ENCODE measurements at places on chromosomes 5 and 9.

DNA sequence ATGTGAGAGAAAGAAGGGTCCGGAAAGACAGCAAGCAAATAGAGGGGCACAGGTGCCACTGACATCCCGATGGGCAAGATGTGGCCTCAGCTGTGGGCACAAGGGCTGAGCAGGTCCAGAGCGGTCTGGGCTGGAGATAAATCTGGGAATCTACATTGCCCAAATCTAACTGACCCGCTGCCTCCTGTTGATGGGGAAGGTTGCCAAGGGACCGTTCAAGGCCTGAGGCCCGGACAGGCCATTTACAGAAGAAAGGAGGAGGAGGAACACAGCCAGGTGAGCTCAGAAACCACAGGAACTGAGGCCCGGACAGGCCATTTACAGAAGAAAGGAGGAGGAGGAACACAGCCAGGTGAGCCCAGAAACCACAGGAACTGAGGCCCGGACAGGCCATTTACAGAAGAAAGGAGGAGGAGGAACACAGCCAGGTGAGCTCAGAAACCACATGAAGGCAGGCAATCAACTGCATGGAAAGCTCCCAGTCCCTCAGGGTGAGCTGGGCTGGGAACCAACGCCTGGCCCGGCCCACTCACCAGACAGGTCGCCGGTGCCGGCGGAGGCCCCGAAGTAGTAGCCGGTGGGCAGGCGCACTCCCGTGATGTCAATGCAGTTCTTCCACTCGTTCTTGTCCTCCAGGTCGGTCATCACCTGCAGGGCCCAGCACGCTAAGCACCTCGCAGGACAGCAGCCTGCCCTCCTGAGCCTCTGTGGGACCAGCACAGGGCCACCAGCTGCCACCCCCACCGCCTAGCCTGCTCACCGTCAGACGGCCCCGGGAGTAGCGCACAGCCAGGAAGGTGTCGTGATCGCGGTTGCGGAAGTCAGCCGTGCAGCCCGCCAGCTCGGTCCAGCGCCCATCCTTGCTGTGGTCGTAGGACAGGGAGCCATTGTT, 14.6 kb downstream of the LMAN2 start:
- no peak for DNase-seq

DNA sequence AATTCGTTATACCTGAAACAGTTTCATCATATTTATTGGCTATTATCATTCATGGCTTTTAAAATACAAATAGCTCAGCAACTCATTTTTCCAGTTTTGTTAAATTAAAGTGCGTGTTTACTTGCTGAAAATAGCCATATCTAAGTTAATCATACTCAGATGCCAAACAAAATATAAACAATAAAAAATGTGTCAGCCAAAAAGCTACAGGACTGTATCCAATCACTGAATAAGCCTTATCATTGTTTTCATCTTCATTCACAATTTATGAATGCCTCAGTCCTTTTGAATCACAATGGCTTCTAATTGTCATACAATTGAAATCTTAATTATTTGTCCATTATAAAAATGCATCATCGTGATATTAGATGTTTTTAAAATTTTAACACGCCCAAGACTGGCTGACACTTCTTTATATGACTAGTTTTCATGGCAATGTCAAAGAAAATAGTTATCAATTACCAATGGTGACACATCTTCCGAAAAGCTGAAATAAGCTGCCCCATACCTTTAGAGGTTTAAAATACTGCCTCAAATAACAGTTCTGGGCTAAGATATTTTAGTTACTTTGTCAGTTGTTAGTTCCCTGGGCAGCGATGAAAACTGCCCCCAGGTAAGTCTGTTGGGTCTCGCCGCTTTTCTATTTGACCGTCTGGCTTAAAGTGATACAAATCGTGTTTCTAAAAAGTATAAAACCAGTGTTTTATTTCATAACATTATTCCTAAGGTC, 1.8 kb downstream of the NFIB start:
- no peak for DNase-seq

DNA sequence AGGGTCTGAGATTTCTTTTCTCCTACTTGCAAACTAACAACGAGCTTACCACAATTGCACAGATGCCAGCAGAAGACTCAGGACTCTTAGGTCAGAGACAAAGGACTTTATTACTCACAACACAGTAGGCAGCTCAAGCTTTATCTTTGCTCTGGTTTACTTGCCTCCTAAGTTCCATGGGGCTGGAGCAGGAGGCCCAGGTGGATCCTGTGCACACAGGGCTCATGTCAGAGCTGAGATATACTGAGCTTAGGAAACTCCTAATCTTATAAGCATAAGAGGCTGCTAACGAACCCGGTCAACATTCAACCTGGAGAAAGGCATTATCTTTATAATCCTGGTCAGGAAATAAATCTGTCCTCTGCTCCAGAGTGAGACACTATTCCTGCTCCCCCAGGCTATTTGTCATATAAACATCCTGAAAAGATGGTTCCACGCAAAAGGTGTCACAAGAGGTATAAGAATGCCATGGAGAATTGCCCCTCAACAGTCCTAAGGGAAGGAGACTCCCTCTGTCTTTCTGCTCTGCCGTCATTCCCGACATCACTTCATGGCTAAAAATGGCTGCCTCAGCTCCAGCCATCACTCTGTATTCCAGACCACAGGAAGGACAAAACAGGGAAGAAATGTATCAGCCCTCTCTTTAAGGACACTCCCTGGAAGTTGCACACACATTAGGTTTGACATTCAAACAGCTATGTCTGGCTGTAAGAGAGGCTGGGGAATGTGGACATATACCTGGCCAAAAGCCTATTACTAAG, 16.2 kb downstream of the DUSP1 start:
- no peak for DNase-seq

- no peak for DNase-seq
These were observed 13.7 kb downstream of the DOCK2 start for GRCh38 chr5:169650701-169651331.

GRCh38 chr9:113707953-113708695, 168.0 kb upstream of the ZNF618 start:
- no peak for DNase-seq

DNA sequence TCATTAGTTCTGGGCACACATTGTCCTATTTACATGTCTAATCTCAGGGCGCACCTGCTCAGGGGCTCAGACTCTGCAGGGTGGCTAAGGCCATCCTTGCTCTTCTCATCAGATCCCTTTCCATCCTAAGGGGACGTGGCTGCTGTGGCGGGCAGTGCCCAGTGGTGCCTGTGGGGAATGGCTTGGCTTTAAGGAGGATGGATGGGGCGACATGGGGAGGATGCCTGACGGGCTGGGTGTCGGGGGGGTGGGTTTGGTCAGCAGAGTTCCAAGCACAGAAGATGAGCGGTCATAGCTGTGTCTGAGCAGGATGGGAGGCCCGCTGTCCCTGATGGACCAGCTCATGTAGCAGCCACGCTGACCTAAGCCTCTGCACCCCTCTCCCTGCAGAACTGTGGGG, 40.9 kb upstream of the SUSD3 start:
- no peak for DNase-seq

Data from NCI-H1417 treated with DMSO at 0.1 percent for 48 hours (cell line).